ENCODE measurements at places on chromosomes 2 and 18.

- no peak for DNase-seq
Observed at GRCh38 chr2:177271981-177272666, 7.6 kb upstream of the NFE2L2 start.

DNA sequence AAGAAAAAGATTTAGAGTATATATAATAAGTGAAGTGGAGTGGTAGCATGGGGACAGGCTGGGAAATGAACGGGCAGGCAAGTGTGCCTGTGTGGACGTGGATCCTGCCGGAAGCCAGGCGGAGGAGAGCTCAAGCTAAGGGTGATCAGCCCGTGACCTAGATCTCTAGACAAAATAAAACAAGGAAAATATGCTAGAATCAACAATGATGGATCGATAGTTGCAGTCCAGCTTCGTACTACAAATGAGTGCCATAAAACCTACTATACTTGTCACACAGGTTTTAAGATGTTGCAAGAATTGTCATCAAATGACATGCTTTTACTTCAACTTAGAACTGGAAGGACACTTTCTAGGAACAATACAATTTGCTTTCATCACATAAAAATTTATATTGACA, 8.5 kb downstream of the EIF2AK2 start:
- no peak for DNase-seq

- no peak for DNase-seq
Observed at GRCh38 chr2:219907011-219907365, 279.6 kb downstream of the SLC4A3 start.

DNA sequence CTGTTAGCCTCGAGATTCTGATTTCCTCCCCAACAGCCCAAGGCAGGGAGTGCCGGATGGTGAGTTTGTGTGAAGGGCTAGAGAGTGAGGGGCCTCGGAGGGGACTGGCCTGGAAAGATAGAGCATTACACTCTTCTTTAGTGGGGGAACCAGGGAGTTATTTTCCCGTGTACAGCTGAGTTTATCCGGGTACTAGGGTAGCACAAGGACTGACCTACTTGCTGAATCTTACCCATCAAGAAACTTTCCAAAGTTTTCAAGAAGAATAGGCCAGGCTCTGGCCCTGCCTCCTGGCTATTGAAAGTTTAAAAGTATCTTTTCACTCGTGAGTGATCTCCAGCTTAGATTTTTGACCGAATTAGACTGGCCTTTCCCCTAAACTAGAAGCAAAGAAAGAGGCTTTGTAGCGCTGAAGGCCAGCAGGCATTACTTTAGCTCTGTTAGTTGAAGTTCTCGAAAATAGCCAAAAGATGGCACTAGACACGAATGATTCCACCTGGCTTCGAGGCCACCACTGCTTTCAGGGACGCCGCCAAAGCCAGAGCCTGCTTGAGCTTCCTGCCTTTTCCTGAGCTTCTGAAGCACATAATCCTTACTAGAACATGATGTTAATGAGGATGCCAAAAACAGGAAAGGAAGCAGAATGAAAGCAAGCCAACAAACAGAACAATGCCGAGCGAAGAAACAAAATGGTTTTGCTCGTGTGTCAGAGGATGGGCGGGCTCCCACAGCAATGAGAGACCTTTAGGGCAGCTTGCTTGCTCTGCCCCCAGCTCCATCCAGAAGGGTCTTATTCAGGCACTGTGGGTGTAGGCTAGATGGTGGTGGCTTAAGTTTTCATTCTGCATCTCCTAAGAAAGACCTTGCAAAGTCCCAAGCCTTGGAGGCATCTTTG, 55.8 kb downstream of the TSN start:
- DNase-seq, result peak; percentile 61

Measured in fibroblast of skin of back (primary cell).